ENCODE measurements at places on chromosomes 16 and 17.
A peak's percentile ranks its signal among the peaks of the same experiment; 100 is the strongest.

DNA sequence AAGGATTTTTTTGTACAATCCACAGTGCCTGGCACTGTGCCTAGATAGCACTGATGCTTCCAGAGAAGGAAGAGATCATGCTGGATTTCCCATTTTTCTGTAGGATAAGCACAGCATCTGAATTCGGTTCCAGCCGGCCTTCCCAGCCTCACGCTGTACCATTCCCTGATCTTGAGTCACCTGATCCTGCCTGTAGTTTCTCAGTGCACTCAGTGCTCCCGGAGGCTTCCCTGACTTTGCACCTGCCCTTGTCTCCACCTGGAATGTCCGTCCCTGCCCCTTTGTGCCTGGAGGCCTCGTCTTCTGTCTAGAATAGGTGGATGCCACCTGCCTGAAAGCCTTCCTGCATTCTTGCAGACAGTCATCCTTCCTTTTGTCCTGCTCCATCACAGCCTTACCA is 179.9 kb downstream of the CCDC182 start:
- H3K4me1 ChIP-seq = no peaks in the 10 kb centered on the region
- no peaks in the 10 kb centered on the region for H3K27me3 ChIP-seq
- no peak overlapping the region for H3K27ac ChIP-seq
- DNase-seq = no peak
- no peak overlapping the region for H3K4me3 ChIP-seq

DNA sequence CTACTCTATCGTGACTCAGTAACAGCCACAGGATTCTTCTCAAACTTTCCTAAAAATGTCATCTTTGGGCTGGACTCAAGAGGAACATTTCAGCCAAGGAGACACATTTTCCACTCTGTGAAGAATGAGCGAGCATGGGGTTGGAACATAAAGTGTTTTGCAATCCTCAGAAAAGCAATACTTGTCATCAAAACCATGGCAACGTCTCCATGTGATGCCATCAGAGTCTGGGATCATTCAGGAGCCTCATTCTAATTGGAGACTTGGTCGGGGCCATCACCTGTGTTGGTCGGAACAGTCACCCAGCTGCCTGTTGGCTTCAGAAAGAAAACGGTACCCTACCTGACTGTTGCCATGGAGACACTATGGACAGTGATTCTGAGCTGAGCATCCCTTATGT is 25.5 kb downstream of the MYOCD start:
- no peak overlapping the region for H3K27ac ChIP-seq
- H3K4me1 ChIP-seq = no peaks in the 10 kb centered on the region
- no peak overlapping the region for H3K4me3 ChIP-seq
- DNase-seq = no peak

DNA sequence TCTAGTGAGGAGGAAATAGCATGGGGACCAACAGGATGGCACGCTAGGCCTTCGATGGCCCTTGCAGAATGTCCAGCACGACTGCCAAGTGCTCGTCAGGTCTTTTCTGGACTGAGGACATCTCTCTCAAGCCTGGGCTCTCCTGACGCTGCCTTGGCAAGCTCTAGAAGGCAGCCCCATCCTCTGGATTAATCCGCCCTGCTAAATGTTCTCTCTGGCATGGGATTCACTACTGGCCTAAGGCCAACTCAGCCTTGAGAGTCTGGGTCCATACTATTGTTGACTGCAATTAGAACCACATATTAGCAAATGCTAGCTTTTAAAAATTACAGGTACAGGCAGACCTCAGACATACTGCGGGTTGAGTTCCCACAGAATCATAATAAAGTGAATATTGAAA is 2.5 kb upstream of the CEP295NL start:
- H3K27ac ChIP-seq = no peak overlapping the region
- H3K27me3 ChIP-seq = no peaks in the 10 kb centered on the region
- no peak for DNase-seq
- H3K36me3 ChIP-seq = no peaks in the 10 kb centered on the region

GRCh38 chr16:46743232-46743719 is 4.9 kb downstream of the MYLK3 start:
- peak overlapping the region; percentile 65 for H3K27ac ChIP-seq
- H3K4me3 ChIP-seq = no peak overlapping the region
- no peaks in the 10 kb centered on the region for H3K36me3 ChIP-seq
- peak; percentile 30 for DNase-seq

DNA sequence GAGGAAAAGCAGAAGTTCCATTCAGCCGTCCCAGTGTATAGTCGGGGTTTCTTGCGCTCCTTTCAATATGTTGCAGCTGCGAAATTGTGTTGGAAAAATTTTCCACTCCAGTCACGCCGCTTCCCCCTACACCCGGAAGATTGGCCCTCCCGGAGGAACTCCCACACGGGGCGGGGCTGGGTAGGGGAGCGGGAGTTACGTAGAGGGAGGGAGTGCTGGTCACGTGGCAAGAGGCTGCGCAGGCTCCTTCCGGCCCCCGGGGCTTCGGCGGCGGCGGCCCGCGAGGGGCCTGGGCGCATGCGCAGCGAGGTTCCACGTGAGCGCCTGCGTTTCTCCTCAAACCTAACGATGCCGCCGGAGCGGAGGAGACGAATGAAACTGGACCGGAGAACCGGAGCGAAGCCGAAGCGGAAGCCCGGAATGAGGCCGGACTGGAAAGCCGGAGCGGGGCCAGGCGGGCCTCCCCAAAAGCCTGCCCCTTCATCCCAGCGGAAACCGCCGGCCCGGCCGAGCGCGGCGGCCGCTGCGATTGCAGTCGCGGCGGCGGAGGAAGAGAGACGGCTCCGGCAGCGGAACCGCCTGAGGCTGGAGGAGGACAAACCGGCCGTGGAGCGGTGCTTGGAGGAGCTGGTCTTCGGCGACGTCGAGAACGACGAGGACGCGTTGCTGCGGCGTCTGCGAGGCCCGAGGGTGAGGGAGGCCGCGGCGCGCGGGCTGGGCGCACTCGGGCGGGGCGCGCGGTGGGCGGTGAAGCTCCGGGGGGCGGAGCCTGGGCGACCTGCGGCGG is at the start of gene UTP18:
Gene UTP18, plus strand, starts transcription at position 310 of the 787 bp plus-strand sequence. Its CDS starts 39 bp downstream, at position 349.
- H3K36me3 ChIP-seq = no peaks in the 10 kb centered on the region
- H3K4me1 ChIP-seq = peaks cover 32% of the 10 kb centered on the region
- H3K4me3 ChIP-seq = peak within 1 kb of the TSS; percentile 84
- peak within 1 kb of the TSS; percentile 100 for H3K27ac ChIP-seq

DNA sequence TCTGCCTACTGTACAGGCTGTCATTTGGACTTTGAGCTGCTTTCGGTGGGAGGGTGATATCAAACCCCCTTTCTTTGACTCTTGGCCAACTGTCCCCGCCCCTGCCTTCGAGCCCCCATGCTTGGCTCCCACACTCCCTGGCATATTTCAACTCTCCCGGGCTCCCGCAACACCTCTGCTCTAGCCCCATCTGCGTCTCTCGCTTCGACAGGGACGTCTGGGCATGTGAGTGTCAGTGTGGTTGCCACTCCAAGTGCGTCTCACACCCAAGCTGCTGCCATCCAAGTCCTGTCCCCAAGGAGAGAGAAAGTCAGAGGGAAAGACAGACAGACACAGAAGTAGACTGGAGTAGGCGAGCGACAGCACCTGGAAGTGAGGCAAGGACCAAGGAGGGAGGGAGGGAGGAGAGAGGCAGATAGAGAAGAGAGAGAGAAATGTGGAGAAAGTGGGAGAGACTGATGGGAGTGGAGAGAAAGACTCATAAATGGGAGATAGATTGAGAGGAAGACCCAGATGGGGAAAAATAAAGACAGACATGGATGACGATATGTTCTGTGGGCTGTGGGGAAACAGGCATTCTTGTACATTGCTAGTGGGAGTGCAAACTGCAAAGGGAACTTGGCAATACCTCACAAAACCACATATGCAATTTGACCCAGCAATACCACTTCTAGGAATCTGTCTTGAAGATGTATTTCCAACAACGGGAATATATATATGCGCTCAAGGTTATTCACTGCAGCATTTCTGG is 11.8 kb downstream of the STARD3 start:
- no peak overlapping the region for H3K27ac ChIP-seq
- no peak for DNase-seq
- no peaks in the 10 kb centered on the region for H3K27me3 ChIP-seq
- no peak overlapping the region for H3K4me3 ChIP-seq
- H3K36me3 ChIP-seq = peaks cover 2% of the 10 kb centered on the region

DNA sequence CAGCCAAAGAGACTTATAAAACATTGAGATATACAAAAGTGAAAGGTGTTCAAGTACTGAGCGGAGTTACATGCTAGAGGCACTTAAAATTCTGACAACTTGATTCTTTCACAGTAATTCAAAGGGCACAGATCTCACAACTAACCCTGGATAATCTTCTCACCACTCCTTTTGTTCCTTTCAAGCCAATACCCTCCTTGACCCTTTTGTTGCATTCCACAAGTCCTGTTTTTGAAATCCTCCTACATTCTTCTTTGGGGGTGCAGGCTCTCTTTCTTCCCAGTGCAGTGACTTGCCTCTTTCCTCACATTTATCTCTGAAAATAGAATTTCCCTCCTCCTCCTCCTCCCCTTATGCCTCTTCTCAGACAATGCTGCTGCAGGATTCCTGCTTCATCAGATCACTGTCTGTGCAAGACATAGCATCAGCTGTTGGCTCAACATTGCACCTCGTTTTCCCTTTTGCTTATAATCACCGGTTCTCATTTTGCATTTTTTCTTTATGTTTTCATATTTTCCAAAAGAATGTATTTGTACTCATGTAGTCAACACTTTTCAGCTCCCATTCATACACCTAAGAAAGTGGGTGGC is 199.3 kb downstream of the CDH8 start:
- no peaks in the 10 kb centered on the region for H3K27me3 ChIP-seq
- no peak overlapping the region for H3K27ac ChIP-seq
- H3K4me3 ChIP-seq = no peak overlapping the region
- DNase-seq = no peak
- H3K36me3 ChIP-seq = no peaks in the 10 kb centered on the region
- no peaks in the 10 kb centered on the region for H3K4me1 ChIP-seq

DNA sequence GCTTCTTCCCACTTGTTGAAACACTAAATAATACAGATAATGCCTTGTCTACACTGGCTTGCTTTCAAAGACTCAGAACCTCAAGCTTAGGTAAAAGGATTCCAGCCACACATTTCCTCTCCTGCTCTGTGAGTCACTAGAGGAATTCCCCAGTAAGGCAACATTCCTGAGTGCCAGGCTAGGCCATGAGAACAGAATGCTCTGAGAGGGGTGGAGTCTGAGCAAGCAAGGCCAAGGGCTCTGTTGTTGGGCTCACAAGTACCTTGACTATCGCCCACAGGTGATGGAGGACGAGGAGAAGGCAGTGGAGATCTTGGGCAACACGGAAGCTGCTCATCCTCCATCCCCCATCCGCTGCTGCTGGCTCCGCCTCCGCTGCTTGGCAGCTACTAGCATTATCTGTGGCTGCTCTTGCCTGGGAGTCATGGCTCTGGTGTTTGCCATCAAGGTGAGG is 6.7 kb upstream of the PHKG2 start:
- no peaks in the 10 kb centered on the region for H3K27me3 ChIP-seq
- H3K36me3 ChIP-seq = peaks cover 28% of the 10 kb centered on the region
- peak overlapping the region; percentile 83 for H3K27ac ChIP-seq
- peak; percentile 82 for DNase-seq

- no peak for DNase-seq
- H3K4me3 ChIP-seq = no peak overlapping the region
- H3K4me1 ChIP-seq = no peaks in the 10 kb centered on the region
- no peak overlapping the region for H3K27ac ChIP-seq
- H3K36me3 ChIP-seq = no peaks in the 10 kb centered on the region
These were observed 278.9 kb downstream of the SNX29 start for GRCh38 chr16:12255473-12255872.

DNA sequence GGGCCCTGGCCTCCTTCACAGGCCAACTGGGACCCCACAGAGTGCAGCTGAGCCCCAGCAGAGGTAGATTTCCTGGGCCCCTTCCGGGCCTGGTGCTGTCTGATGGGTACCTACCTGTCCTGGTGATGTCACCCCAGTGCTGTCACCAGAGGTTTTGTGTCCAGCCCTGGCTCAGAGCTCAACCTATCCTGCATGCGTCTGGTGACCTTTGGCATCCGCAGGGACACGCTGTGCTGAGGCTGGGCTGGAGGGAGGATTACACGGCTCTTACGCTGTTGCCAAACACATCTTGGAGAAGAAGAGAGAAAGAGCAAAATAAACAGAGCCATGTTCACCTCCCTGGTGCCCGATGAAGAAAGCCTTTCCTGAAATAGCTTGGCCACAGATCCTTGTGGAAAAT is 70.6 kb upstream of the MED9 start:
- H3K4me3 ChIP-seq = no peak overlapping the region
- no peaks in the 10 kb centered on the region for H3K4me1 ChIP-seq
- no peak for DNase-seq

DNA sequence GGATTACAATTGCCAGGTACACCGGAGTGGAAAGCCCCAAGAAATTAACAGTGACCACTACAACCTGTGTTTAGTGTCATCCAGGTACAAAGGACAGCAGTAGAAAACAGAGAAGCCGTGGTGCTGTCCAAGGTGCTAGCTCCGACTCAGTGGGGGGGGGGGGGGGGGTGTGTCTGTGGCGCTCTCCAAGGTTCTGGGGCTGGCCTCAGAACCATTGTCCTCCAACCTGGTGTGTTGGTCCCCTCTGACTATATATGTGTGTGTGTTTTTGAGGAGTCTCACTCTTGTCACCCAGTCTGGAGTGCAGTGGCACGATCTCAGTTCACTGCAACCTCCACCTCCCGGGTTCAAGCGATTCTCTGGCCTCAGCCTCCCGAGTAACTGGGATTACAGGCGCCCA is 5.8 kb upstream of the ZNF23 start:
- no peak for DNase-seq
- no peaks in the 10 kb centered on the region for H3K36me3 ChIP-seq
- no peak overlapping the region for H3K27ac ChIP-seq
- H3K27me3 ChIP-seq = no peaks in the 10 kb centered on the region
- H3K4me3 ChIP-seq = no peak overlapping the region
- no peaks in the 10 kb centered on the region for H3K4me1 ChIP-seq

- no peak overlapping the region for H3K4me3 ChIP-seq
- no peaks in the 10 kb centered on the region for H3K36me3 ChIP-seq
- no peak overlapping the region for H3K27ac ChIP-seq
- no peaks in the 10 kb centered on the region for H3K27me3 ChIP-seq
These were observed 1723.6 kb downstream of the TP53TG3F start for GRCh38 chr16:35182943-35183550.

DNA sequence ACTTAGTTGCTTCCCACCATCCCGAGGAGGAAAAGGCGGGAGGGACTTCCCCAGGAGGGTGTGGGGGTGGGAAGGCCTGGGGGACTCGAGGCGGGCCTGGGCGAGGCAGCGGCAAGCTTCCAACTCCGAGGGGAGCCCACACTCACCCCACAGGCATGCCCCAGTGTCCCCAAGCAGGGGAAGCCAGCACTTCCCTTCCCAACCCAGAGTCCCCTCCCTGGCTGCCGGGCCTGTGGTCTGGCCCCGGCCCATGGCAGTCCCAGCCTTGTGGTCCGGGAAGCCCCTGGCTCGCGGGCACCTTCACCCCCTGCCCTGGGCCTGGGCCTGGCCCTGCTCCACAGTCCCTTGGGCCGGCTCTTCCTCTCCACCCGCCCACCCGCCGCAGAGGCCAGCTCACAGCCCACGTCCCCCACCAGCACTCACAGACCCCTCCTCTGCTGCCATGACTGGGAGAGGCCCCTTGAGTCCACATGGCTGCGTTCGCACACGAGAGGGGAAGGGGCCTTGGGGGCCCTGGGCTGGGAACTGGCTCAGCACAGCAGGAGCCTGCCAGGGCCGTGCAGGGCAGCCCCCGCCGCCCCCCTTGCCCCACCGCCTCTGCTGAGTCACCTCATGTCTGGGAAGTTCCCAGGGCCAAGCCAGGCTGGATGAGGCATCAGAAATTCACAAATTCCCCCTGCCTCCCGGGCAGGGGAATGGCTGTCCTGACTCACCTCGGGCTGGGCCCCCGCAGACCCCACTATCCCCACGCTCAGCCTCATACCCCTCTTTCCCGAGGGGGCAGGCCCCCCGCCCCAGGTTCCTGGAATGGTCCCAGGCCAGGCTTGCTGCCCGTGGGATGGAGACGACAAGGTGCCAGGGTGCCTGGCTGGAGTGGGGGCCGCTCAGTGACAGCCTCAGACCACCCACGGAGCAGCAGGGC is 27.8 kb downstream of the BAHCC1 start:
- peak; percentile 68 for DNase-seq
- H3K4me1 ChIP-seq = no peaks in the 10 kb centered on the region
- peak overlapping the region; percentile 71 for H3K27ac ChIP-seq
- H3K4me3 ChIP-seq = no peak overlapping the region

All from kidney (tissue), 22 donors.